ENCODE measurements at places on chromosomes 11 and 22. TPM values are rescaled to one million over a fixed set of nuclear protein-coding genes. Genes with fewer than 3 reads are reported as not detected.

GRCh38 chr11:128772814-128773213 lies 78.9 kb downstream of the FLI1 start:
- DNase-seq, result no peak

DNA sequence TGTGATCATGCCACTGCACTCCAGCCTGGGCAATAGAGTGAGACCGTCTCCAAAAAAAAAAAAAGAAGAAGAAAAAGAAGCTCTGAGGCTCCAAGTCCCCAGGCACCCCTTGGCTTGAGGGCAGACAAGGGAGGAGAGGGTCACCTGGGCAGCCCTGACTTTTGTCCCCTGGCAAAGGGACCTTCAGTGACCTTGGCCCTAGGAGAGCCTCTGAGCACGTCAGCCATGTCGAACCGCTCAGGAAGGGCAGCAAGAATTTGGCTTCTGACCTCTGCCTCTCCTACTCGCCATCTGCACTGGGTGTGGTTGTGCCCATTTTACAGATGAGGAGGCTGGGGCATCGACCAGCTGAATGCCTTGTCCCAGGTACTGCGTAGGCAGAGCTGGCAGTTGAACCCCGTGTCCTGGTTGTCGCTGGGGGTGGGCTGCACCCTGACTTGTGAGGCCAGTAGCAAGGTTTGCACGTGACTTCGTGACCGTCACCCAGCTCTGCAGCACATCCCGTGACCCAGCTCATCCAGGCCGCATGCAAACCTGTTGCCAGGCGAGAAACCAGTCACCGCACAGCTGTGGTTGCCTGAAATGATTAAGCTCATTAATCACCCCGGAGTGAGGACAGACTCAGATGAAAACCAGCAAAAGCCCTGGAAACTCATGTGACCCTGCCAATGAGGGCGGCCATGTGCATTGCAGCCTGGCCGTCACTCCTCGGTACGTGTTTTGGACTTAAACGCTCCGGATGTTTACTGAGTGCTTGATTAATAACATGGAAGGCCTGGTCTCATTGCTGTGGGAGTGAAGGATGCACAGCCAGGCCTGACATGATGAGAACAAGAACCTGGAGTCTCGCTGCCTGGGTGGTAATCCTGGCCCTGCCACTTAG lies 47.7 kb upstream of the PPP6R3 start:
- no peak for DNase-seq

- peak; percentile 74 for DNase-seq
Measured at GRCh38 chr11:119196833-119197483, 9.2 kb upstream of the CBL start.

Gene CCDC34
- 21.5 TPM for total RNA-seq

All from H1 (cell line).